Kidney epithelial cell (primary cell): ENCODE measurements at places on chromosomes 2 and 18. TPM values are rescaled to one million over a fixed set of nuclear protein-coding genes. Genes with fewer than 3 reads are reported as not detected.

DNAH7 gene
- 0.55 and 2.1 TPM in 2 replicates for total RNA-seq

RAB27B gene
- total RNA-seq: 0.96 and 1.6 TPM in 2 replicates

LRP2 gene
- 0.21 and 1.4 TPM in 2 replicates for total RNA-seq

PDE11A gene
- total RNA-seq: 0.13 and 0.21 TPM in 2 replicates

POTEJ gene
- total RNA-seq: not detected in 2 replicates

RAB6D gene
- 0.27 and 0.63 TPM in 2 replicates for total RNA-seq

GALR1 gene
- total RNA-seq: not detected in 2 replicates

GPR155 gene
- 1.0 and 1.7 TPM in 2 replicates for total RNA-seq

ZNF396 gene
- 2.0 and 3.3 TPM in 2 replicates for total RNA-seq
